ENCODE measurements at places on chromosomes 3 and 15.

DNA sequence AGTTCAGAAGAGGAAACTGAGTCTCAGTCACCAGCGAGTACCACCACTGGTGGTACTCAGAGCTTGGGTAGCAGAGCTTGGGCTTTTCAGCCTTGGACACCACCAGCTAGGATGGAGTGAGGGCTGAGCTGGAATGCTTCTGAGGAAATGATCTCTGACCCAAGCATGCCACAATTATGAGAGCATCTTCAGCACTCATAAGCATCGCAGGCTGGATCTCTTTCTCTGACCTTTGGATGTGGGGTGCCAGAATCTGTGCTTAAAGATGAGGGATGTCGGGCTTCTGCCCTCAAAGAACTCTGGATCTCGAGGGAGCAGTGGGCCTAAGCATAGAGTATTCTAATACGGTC, 36.4 kb downstream of the ZNF710 start:
- no peak for DNase-seq

DNA sequence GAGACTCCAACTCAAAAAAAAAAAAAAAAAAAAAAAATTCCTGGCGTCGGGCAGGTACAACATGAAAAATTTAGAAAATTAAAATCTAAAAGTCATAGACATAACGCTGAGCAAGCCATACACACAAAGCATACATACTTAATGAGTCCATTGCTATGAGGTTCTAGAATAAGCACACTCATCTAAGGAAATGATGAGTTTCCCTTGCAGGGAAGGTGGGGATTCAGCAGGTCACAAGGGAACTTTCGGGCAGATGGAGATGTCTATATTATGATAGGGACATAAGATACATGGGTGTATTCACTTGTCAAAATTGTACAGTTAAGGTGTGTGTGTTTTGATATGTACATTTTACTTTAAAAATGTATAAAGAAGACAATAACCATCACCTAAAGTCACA, 120.2 kb upstream of the LIPC start:
- DNase-seq, result no peak

DNA sequence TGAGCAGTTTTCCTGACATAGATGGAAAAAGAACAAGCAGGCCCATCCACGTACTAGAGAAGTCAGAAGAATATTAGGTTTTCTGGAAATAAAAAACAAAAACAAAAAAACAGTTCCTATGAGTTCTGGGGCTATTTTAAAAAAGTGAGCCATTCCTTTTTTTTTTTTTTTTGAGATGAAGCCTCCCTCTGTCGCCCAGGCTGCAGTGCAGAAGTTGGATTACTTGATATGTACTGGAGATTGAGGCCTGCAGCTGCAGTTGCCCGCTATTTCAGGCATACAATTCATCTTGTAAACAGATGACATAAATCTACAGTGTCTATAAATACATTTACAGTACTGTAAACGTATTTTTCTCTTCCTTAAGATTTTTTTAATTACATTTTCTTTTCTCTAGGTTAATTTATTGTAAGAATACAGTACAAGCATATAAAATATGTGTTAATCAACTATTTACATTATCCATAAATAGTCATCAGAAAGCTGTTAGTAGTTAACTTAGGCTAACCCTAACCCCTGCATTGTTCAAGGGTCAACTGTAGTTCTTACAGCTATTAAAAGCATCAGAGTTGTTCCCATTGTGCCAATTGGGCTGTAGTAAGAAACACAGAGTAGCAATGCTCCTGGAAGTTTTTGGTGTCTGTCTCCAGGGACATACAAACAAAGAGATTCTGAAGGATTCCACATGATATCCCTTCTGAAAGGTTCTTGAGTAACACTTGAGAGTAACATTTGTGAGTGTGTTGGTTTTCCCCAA, 11.2 kb upstream of the ACTL6A start:
- no peak for DNase-seq

- DNase-seq, result no peak
Observed at GRCh38 chr15:77499087-77499760, 78.5 kb downstream of the HMG20A start.

- DNase-seq, result peak; percentile 57
Observed at GRCh38 chr15:68559345-68560310, 19.2 kb upstream of the CORO2B start.

All from mammary epithelial cell (primary cell).